ENCODE measurements at places on chromosomes 5 and 9.

GRCh38 chr5:8254674-8255073, 385.7 kb downstream of the MTRR start:
- no peak for DNase-seq

- no peak for DNase-seq
Measured at GRCh38 chr9:98709968-98710965, 1.5 kb upstream of the GABBR2 start.

DNA sequence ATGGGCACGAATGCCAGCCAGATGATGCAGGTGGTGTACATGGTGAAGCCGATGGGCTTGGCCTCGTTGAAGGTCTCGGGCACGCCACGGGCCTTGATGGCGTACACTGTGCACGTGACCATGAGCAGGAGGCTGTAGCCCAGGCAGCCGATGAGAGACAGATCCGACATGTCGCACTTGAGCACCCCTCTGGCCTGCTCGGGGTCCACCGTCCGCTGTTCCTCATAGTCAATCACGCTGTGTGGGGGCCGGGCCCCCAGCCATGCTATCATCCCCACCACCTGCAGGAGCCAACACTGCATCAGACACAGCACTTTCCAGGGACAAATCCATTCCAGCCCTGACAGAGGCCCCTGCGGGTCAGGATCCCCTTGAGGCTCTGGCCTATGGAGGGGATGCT, 12.2 kb downstream of the GRM6 start:
- DNase-seq, result no peak

GRCh38 chr9:80046481-80046880, 474.7 kb downstream of the TLE4 start:
- DNase-seq, result no peak

GRCh38 chr5:144583541-144584449, 413.1 kb downstream of the KCTD16 start:
- DNase-seq, result no peak

GRCh38 chr9:110298043-110298605, 39.5 kb downstream of the TXNDC8 start:
- DNase-seq, result no peak

DNA sequence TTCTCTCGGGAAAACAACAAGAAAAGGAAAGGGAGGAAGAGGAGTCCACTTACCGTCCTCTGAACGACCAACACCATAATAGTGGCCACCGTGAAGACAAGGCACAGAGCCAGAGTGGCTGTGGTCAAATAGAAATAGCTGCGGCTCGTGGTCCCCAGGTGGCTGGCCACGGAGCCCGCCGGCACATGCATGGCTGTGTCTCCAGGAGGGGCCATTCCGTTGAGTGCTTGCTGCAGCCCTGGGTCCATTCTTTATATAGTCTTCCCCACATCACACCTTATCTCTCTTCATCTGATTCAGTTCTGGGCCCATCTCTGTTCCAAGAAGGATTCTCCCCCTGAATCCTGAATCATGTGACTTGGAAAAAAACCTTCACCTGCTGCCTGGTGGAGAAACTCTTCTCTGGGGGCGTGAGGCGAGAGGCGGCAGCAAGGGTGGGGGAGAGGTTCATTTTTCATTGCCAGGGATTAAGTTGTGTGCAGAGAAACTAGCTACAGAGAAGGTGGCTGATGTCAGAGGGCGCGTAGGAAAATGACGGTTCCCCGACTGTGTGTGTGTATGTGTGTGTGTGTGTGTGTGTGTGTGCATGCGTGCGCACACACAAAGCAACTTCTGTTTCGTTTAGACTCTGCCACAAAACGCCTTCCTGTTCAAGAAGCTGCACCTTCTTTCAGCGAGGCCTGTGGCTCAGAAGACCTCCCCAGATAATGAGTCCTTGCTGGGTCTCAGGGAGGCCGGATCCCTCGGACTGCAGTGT, at the start of gene TNFSF8:
TSS of gene TNFSF8 (minus strand) at position 536 of the 757 bp plus-strand sequence. CDS start at position 248, 288 bp downstream.
- peak; percentile 21 for DNase-seq

DNA sequence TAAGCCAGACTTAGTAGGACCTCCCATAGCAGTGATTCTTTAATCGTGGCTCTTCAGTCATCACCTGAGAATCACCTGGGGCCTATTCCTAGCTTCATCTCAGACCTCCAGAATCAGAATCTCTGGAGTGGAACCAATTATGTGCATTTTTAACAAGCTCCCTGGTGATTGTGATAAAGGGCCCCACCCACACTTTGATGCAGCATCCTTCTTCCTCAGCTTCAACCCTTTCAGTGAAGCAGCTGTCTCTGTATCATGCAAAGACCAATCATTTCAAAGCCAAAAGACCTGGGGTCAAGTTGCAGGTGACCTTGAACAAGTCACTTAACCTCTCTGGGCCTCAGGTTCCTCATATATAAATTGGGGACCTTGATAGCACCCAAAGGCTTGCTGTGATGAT, 17.1 kb downstream of the FBXO10 start:
- no peak for DNase-seq

- no peak for DNase-seq
Measured at GRCh38 chr5:171682801-171683200, 102.8 kb upstream of the SMIM23 start.

DNA sequence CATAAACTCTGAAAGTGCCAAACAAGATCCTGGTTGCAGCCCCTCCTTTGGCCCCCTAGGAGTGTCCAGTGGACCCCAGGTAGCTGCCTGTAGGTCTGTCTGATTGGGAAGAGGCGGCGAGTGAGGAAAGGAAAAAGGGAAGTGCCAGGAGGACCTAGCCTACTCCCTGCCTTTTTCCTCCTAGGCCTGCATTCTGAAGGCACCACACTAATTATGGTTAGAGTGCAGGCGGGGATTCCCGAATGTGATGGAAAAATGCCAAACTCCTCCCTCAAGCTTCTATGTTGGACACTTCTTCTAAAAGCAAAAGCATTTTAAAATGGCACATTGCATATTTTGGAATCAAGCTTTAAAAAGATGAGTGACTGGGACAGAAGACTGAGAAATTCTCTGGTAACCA, 83.2 kb upstream of the SMIM15 start:
- DNase-seq, result no peak

- peak; percentile 13 for DNase-seq
Measured at GRCh38 chr5:130871346-130872086, 293.5 kb downstream of the HINT1 start.

GRCh38 chr5:179380211-179381035, 35.2 kb upstream of the ADAMTS2 start:
- DNase-seq, result no peak

- no peak for DNase-seq
Measured at GRCh38 chr5:178509491-178510057, 80.6 kb downstream of the COL23A1 start.

DNA sequence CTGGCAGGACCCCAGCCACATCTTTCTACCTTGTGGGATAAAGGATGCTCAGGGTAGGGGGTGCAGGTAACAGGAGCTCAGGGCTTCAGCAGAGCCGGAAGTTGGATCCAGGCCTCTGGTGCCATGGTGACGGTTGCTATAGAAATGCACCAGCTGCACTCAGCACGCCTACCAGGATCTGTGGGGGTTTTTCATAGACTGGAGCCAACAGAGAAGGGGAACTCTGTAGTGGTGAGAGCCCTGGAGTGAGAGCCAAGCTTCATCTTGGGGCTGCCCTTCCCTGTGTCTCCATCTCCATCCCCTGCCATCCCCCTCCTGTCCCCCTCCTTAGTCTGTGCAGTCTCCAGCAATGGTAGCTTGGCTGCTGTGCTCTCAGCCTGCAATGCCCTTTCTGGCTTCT, 27.5 kb upstream of the BOD1 start:
- DNase-seq, result no peak

GRCh38 chr5:146731909-146732659, 146.5 kb downstream of the PPP2R2B start:
- no peak for DNase-seq

DNA sequence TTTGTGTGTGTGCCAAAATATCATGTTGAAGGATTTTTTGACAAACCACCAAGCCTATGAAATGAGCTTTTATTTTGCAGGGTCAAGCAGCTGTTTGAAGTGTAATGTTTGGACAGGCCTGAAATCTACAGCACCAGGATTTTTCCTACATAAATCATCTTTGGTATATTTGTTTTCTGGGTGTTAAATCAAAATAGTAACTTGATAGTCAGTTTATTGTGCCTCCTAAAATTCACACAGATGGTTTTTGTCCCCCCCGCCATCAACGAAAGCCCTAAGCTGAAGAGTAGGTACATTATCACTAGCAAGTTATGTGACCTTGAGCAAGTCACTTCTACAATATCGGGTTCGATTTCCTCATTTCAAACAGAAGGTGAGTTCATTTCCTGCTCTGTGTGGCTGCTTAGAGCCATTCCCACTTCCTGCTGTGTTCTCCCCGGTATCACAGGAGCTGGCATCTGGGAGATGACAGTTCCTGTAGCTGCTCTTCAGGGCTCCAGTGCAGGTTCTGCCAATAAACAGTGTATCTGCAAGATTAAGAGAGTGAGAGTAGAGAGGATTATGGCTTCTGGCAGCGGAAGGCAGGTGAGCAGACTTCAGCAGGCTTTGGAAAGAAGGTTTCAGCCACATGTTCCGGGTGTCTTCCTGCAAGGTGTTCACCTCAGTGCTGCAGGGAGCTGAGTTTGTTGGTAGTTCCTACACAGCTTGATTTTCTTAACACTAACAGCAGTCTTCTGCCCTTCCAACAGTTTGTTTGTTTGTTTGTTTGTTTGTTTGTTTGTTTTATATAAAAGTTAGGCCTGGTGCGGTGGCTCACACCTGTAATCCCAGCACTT, 48.4 kb upstream of the GNE start:
- no peak for DNase-seq

GRCh38 chr5:81349161-81349560, 44.8 kb downstream of the ACOT12 start:
- DNase-seq, result no peak

DNA sequence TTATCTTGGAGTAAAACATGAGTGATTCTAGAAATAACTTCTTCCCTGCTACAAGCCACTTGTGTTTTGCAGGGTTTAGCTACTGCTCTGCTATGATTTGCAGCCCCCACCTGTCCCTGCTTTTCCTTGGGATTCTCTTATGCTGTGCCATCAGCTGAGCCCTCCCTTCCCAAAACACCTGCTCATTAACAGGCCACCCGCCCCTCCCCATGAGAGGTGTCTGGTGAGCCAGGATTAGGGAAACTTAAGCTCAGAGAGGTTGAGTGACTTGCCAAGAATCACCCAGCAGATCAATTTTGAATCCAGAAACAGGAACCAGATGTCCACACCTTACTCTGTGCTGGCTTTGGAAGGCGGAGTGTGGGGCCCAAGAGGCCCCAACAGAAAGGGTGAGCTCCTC, 111.7 kb upstream of the CXCL14 start:
- DNase-seq, result no peak

GRCh38 chr5:158545949-158546530, 553.7 kb downstream of the EBF1 start:
- DNase-seq, result no peak

DNA sequence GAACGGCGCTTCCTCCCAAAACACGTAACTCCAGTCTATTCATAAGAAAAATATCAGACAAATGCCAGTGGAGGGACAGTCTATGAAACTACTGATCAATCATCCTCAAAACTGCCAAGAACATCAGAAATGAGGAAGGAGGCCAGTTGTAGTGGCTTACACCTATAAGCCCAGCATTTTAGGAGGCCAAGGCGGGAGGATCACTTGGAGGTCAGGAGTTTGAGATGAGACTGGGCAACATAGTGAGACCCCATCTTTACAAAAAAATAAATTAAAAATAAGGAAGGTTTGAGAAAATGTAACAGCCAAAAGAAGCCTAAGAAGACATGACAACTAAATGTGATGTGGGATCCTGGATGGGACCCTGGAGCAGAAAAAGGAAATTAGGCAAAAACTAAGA, 58.9 kb upstream of the MIER3 start:
- no peak for DNase-seq

DNA sequence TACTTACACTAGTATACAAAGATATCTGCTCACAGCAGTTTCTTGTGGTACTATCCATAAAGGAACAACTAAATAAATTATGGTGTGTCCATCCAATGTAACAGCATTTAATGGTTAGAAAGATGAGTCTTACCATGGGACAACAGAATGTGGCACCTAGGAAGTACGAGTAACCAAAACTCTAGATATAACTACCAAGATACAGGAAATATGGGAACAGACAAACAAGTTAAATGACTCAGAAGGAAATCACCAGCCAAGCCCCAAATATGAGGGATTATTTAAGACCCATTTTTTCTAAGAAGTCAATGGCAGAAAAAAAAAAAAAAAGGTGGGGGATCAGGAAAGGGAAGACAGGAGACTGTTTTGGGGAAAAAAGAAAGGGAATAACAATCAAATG, 294.8 kb downstream of the PRELID2 start:
- no peak for DNase-seq

DNA sequence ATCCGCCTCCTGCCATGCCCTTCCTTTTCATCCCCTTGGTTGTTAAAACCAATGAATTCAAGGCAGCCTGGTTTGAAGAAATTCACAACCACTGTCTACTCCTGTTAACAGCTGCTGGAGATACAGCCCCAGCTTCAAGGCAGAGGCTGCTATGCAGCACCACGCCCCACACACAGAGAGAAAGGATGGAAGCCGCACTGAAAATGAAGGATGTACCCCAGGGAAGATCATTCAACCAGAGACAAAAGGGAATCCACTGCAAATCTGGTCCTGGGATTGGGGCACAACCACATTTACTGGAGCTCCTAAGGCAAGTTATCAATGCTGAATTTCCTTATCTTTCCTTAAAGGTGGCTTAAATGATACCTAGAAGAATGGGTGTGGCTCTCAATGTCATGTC, 58.7 kb downstream of the DPYSL3 start:
- no peak for DNase-seq

DNA sequence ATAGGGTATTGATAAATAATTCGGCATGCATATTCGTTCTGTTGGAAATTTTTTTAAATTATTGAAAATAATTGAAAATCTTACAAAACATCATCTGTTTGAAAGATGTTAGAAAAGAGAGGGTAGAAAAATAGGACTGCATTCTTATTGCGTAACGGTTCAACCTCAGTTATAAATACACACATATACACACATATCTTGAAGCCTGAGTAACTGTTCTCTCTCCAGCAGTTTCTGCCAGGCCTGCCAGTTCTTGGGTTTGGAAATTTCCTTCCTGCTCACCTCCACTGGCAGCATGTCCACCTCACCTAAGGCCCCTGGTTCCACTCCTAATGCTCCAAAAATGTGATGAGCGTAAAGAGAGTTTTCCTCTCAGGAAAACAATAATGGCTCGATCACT, 9.1 kb downstream of the SPATA31E1 start:
- no peak for DNase-seq

- no peak for DNase-seq
Measured at GRCh38 chr5:152092580-152092979, 167.9 kb upstream of the GLRA1 start.

DNA sequence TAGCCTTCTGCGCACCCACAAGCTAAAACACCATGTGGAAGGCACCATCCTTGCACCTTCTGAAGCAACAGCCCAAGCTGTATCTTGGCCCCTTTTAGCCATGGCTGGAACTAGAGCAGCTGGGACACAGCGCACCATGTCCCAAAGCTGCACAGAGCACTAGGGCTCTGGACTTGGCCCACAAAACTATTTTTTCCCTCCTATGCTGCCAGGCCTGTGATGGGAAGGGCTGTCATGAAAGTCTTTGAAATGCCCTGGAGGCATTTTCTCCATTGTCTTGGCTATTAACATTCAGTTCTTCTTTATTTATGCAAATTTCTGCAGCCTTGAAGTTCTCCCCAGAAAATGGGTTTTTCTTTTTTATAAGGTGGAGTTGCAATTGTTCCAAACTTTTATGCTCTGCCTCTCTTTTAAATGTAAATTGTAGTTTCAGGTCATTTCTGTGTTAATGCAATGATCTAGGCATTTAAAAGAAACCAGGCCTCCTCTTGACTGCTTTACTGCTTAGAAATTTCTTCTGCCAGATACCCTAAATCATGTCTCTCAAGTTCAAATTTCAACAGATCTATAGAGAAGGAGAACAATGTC, 996.3 kb downstream of the TAF11L14 start:
- no peak for DNase-seq

Measured in stimulated activated CD8-positive, alpha-beta memory T cell treated with anti-CD3 and anti-CD28 coated beads, Interleukin-15, amount 100 ng/mL, for 1 hour (primary cell).